Stimulated activated CD4-positive, alpha-beta T cell treated with anti-CD3 and anti-CD28 coated beads, TNF-alpha, amount 100 ng/mL, for 48 hours (primary cell): ENCODE measurements at places on chromosomes 16 and 17.

GRCh38 chr16:83268169-83268568, 539.6 kb upstream of the HSBP1 start:
- no peak for DNase-seq

GRCh38 chr16:66662445-66663194, 33.9 kb downstream of the CMTM4 start:
- no peak for DNase-seq

DNA sequence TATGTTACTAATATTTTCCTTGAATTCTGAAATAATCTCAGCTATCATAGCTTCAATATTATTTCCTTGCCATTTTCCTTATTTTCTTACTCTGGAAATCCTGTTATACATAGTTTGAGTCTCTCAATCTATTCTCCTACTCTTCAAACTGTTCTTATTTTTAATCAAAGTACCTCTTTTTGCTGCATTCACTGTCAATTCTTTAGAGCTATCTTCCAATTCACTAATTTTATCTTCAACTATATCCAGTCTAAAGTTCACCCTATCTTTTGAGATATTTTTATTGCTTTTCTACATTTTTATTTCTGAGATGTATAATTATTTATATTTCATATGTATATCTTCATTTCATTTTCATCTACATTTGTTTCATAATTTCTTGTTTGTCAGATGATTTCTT, 7.3 kb upstream of the XYLT2 start:
- DNase-seq: no peak

DNA sequence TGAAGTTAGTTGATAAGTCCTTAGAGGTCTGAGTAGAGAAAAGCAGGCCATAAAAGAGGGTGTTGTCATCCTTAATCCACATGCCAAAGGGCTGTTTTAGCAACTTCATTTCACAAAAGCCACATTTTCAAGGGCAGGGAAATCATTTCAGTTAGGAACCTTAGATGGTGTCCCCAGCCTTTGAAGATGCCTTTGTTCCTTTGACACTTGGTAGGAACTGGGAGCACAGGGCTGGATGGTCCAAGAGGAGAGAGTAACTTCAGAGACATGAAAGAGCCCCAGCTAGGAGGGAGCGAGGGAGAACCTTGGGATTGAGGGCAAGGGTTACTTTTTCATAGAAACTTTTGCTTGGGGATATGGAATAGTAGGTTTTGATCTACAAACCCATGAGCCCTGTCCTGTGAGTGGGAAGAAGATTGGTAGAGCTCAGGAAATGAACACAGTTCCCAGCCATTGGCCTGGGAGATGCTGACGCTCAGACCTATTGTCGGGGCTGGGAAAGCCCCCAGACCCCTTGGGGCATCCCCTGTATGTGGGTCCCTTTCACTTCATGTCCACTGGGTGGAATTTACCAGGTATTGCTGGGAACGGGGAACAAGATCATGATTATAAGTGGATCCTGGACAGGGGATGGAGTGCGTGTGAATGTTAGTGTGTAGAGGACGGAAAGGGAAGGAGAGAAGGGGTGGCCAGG, 18.9 kb downstream of the MSI2 start:
- DNase-seq: no peak

DNA sequence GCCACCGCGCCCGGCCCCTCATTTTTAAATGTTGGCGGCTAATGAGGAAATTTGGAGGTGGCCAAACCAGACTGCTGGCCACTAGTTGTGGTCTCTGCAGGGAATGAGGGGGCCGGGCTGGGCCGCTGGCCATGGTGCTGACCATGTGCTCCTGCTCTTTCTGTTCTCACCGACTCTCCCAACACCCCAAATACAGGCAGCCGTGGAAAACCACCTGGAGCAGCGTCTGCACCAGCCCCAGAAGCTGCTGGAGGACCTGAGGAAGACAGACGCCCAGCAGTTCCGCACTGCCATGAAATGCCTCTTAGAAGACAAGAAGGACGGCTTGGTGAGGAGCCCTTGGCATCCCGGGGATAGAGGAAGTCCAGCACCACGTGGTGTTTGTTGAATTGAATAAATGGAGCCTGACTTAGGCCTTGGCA, 21.3 kb downstream of the OTOA start:
- no peak for DNase-seq

GRCh38 chr17:45643591-45643990, 140.5 kb upstream of the CRHR1 start:
- DNase-seq: no peak

DNA sequence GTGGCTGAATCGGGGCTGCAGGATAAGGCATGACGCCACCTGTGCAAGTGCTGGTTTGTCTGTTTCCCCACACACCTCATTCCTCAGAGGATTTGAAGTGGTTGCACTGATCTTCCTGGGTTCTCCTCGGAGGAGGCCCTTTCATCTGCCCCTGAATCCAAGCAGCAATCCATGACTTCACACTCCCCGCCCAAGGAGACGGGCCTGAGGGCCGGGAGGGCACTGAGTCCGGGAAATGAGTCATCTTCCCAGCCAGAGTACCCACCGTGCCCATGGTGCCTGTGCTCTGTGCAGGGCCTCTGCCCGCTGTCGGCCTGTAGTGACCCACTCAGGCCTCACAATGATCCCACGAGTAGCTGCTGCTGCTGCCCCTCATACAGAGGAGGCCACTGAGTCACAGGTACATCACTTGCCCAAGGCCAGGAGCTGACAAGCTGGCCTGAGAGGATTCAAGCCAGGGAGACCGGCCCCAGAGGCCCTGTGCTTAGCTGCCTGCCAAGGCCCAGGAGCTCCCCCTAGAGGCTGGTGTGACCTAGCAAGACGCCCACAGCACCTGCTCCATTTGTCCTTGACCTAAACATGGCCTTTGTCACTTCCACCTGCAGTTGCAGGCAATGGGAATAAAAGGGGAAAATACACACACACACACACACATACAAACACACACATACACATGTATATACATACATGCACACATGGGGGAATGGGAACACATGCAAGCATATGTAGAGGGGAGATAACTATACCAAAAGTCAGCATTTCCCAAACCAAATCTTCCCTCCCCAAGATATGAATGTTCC, 240.0 kb downstream of the C16orf95 start:
- DNase-seq: peak; percentile 27

DNA sequence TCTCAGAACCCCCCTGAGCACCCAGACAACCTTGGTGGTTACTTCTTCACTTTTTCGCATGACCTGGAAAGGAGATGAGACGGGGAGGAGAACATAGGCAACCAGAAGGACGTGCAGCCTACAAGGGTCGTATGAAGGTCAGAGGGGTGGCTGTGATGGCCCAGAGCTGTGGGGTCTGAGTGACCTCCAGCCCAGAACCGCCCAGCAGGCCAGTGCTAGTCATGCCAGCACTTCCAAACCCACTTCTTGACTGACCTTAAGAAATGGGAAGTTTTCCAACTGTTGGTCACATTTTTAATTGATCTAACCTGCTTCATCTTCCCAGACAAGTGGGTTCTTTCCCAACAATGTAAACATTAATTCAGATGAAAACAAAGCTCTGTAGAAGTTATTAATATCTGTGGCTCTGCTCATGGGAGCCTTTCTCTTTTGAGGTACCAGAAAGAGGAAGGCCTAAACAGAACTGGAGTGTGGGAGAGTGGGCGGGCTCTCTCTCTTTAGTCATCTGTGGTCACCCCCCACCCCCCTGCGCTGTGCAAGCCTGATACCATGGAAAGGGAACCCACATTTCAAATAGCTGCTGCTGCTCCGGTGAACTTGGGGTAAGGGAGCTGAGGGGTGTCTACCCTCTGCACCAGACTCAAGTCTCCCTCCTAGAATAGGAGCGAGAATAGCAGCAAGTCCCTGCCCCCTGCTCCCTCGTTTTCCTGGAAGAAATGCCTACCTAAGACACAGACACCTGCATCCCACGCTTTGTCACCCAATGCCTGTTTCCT, 101.6 kb downstream of the RAB11FIP4 start:
- DNase-seq: peak; percentile 59

- DNase-seq: no peak
Observed at GRCh38 chr16:82651921-82652601, 25.3 kb downstream of the CDH13 start.

DNA sequence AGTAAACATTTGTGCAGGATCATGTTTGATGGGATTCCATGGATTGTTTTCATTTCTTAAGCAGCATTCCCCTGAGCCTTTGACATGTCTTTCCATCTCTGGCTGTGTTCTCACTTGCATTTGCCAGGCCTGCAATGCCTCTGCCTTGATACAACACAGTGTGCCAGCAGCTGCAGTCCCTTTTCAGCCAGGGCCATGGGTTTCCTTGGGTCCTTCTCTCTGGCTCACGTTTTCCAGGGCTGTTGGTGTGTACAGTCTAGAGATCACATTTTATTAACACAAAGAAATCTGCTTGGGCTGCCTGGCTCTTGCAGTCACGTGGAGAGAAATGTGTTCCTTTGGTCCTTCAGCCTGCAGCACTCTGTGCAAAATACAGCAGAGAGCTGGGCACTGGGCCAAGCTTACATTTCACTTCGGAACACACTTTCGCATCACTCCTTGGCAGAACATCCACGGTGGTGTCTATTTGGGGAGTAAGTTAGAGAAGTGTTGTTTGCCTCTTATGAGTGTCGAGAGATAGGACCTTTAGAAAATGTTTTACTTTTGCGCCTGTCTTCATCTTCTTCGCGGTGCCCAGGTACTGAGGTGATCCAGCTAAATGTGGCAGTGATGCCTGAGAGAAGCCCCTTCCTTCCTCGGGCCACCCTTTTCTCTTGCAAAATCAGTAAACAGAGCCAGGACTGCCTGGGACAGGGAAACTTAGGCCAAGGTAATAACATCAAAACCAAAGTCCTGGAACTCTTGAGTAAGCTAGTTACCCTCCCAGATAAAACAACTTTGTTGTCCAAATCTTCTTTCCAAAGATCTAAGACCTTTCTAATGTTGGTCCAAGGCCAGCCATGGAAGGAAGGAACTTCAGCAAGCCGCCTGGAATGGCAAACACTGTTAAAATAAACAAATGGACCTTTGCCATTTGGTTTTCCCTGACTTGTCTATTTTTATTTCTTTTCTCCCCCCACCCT, 20.9 kb downstream of the HLF start:
- DNase-seq: no peak

GRCh38 chr17:39294060-39294459, 68.3 kb upstream of the STAC2 start:
- DNase-seq: no peak

- no peak for DNase-seq
Observed at GRCh38 chr16:24525970-24526559, 13.3 kb upstream of the RBBP6 start.

GRCh38 chr17:27276653-27277156, 17.2 kb upstream of the WSB1 start:
- no peak for DNase-seq

DNA sequence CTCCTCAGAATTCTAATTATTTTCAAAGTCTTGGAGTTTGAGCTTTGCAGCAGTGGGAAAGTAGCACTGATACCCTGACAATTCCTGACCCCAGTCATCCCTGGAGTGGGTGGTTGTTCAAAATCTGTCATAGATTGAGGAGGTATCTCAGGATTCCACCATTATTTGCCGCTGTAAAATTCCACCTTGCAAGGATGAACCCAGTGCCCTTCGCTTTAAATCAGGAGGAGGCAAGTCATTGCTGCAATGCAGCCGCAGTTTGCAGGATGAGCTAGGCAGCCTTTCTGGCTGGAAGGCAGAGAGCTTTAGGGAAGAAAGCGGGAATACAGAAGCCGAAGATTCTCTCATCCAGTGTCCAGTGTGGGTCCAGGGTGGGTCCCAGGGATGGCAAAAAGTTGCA, 296.9 kb downstream of the RBFOX1 start:
- DNase-seq: no peak

GRCh38 chr17:31427684-31428083, 36.2 kb downstream of the RAB11FIP4 start:
- DNase-seq: no peak

GRCh38 chr17:70307430-70308225, 138.3 kb downstream of the KCNJ2 start:
- DNase-seq: no peak

- DNase-seq: no peak
Observed at GRCh38 chr16:2859686-2860265, 1.8 kb upstream of the PRSS22 start.

GRCh38 chr17:13694934-13695333, 93.2 kb upstream of the HS3ST3A1 start:
- DNase-seq: no peak

GRCh38 chr17:76714822-76715495, 4.2 kb upstream of the MXRA7 start:
- peak; percentile 44 for DNase-seq

DNA sequence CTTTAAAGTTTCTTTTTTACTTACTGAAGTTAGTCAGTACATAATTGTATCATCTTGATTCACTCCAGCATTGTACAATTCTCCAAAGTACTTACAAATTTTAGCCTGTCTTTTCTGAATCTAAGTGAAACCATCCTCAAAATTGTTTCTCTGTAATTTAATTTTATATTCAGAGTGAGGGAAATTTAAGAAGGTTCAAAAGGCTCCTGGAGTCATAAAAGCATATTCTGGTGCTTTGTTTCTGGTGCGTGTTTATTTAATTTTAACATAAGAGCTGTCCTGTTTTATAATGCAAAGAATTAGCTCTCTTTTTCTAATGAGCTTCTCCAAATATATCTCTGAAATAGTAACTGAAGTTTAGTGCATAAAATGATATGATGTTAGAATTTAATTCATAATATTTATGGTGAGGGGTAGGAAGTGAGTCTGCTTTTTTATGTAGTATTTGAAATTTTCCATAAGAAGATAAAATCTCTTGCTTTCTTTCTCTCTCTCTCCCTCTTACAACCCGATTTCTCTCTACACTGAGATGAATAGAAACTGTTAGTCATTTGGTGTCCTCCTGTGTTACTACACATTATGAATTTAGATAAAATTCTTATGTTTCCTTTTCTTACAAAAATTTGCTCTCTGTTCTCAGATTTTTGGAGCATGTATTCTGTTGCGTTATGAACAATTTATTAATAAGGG, 339.8 kb downstream of the BCAS3 start:
- DNase-seq: no peak

- DNase-seq: no peak
Observed at GRCh38 chr16:23357761-23358290, 55.7 kb downstream of the SCNN1B start.

GRCh38 chr17:48181653-48182052, 74.1 kb downstream of the SNX11 start:
- DNase-seq: no peak

GRCh38 chr17:74437702-74438101, 5.8 kb downstream of the GPRC5C start:
- no peak for DNase-seq

- no peak for DNase-seq
Observed at GRCh38 chr17:39598047-39598481, 9.7 kb downstream of the NEUROD2 start.

GRCh38 chr16:12337871-12338655, 361.5 kb downstream of the SNX29 start:
- DNase-seq: no peak

DNA sequence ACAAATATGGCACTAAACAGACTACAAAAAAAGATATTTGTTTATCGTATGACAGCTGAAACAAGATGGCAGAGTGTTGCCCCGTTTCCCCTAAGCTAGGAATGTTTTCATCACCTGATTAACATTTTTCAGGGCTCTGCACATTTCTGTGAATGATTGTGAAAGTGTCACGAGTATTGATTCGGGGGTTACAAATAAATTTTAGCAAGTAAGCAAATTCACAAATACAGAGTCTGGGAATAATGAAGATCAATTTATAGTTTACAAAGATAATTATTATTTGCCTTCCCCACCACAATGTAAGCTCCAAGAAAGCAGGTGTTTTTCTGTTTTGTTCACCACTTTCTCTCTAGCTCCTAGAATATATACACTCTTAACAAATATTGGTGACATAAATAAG, 361.2 kb upstream of the ERCC4 start:
- DNase-seq: no peak
